ENCODE measurements at places on chromosomes 2 and 18.

GRCh38 chr18:62612289-62612645, 89.4 kb downstream of the ZCCHC2 start:
- no peak for DNase-seq

DNA sequence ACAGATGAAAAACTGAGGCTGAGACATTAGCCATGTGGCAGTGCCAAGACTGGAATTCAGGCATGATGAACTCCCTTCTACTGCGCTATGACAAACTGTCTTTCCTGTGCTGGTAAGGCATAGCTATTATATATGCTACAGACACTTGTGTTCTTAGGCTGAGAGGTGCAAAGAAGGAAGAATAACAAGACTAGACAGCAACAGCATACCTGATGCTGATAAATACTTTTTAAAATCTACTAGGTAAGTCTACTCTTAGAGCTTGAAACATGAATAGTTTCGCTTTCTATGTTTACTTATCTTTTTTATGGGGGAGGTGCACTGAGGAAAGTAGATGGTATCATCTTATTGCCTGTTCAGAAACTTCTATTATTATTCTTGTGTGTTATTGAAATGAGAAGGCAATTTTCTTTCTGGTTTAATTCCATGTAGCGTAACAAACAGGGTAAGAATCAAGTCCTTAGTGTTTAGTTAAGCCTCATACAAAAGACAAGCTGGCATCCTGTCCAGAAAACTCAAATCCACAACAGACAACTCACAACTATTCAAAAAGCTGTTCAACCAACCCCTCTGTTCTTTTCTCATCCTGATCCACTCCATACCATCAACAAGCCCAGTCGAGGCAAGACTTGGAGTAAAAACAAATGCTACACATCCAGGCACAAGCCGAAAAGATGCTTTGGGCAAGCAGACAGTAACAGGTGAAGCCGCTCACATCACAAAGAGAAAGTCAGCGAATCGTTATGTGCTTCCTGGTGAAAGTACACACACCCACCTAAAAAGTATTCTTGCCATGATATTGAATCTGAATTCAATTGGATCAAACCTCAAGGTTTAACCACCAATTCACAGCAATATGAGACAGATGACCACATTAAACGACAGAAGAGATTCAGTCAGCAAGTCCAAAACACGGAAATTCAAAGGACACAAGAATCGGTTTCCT, 1.5 kb downstream of the TTC32 start:
- no peak for DNase-seq

- DNase-seq: no peak
Measured at GRCh38 chr2:230781130-230781797, 68.6 kb downstream of the CAB39 start.

DNA sequence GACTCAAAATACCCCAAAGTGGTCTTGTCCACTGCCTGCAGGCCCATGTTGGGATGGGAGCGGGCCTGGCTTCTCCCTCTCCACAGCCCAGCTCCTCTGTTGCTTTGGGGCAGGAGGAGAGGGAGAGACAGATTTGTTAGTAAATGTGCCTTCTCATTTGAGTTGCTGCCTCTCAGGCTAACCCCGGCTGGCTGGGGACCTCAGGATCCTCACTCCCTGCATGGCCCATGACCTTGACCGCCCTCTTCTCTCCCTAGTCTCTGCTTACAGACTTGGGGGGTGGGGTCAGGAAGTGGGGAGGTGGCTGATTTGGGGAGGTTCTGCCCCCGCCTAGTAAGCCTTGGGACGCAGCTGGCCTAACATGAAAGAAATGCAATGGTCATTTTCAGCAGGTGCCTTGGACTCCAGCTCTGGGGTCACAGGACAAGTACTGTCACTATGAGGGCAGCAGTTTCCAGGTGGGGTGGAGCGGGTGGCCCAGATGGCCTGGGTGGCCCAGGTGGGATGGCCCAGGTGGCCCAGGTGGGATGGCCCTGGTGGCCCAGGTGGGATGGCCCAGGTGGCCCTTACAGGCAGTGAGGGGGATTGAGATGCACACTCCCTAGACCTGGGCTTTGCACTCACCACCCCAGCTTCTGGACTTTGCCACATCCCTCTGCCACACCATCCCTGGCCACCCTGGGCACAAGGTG, 24.1 kb downstream of the HJURP start:
- DNase-seq: no peak

DNA sequence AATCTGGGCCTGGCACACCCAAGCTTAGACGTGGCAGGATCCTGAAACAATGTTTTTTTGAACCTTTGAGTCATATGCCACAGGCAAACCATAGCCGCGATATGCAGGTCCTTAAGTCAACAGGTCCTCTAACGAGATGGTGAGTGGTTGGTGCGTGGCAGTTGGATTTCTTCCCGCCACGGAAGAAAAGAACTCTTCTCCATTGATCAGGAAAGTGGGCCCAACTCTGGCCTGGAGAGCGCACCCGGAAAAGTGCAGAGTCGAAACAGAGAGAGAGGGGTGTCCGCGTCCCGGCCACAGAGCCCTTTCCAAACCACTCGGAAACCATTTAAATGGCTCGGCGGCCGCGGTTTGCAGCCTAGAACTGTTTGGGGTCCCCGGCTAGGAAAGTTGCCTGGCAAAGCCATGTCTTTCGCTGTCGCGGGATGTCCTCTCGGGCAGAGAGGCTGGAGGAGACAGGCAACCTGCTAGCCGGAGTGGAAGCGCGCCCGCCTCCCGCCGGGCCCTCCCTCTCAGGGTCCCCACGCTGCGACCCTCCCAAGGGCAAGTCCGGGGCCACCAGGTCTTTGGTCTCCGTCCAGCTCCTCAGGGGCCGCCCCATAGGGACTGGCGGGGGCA, 777 bp downstream of the GALNT3 start:
- no peak for DNase-seq

DNA sequence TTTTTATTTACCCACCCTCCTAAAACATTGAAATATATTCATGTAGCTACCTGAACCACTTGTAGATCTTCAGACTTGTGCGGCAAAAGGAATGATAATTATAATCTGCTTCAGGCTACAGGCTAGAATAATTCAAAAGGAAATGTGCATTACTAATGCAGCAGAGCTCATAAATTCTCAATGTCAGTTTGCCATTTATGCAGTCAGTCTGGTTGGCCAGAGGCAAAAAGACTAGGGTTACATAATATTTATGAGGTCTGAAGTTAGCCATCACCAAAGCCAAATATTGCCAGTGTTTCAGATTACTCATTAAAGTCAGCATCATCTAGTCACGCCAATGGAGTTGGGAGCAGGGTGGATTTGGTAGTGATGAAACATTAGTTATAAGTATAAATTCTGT, 38.9 kb downstream of the METAP1D start:
- no peak for DNase-seq

DNA sequence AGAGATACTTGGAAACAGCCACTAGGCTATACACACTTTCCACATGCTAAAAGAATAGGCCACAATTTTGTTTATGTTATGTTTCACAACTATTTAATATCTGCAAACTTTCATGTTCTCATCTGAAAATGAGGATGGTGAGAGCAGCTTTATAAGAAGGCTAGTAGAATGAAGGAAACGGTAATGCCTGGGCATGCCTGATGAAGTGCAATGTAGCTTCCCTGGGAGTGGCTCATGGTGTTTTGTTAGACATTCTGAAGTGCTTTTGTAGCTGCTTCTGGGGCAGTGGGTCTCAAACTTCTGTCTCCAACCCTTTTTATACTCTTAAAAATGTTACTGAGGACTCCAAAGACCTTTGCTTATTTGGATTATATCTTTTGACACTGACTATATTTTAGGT, 193.3 kb upstream of the VWC2L start:
- no peak for DNase-seq

DNA sequence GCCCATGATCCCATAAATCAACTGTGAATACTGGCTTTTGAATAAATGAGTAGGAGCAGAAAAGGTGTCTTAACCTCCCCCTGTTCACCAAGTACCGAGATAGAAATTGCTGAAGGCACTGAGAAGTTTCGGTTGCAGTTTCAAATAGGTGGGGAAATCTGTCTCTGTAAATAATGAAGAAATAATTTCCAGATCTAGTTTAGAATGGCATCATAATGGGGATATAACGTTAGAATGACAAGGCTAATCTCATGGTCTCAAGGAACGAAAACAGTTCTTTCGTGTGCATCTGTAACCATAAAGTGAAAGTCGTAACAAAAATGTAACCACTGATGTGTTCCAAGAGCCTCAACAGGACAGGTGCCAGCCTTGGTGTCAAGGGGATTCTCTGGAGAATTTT, 49.9 kb upstream of the TMEM18 start:
- DNase-seq: no peak

- DNase-seq: no peak
Measured at GRCh38 chr2:65098741-65099140, 31.2 kb downstream of the RAB1A start.

- no peak for DNase-seq
Measured at GRCh38 chr18:8450013-8450412, 159.2 kb upstream of the RAB12 start.

DNA sequence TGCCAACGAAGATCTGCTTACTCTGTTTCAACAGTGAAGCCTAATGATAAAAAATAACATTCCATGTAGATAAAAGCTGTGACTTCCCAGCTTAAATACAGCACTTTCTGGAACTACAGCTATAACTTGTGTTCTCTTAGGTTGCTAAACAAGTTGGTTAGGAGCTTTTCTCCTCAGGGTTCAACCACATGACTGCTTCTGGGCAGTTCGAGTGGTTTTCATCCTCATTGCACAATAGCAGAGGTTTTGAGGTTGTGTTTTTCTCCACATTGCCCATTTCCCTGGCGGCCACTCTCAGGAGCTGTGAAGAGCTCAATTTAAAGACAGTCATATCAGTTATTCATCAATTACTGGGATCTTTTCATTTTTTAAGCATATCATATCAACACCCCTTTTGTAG, 102.2 kb upstream of the CYP1B1 start:
- no peak for DNase-seq

GRCh38 chr2:225274751-225275150, 124.8 kb upstream of the NYAP2 start:
- no peak for DNase-seq

DNA sequence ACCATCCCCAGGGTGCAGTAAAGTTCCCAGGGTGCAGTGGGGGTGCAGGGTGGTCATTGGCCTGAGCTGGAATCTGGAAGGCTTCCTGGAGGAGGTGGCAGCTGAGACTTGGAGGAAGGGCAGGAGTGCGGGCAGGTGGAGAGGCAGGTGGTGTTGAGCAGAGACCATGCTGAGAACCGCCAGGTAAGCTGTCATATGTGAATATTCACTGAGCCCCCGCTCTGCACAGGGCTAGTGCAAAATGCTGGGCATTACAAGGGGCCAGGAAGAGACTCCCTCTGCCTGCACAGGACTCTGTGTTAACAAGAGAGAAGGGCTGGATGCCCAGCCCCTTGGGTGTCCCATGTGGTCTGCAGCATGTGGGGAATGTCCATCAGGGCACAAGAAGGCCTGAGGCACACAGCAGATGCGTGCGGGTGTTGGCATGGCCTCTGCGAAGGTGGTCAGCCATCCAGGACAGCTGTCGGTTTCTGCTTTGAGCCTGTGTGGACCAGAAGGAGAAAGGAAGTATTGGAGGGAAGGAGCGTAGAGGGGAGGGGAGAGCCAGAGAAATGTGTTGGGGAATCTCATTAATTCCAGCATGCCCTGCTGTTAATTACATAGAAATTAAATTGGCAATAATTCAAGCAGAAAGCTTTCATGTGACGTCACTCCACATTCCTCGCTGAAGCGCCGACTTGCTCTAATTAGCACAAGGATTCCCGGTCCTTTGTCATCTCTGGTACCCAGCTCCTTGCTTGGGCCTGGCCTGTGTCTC, 62.8 kb upstream of the OTOS start:
- DNase-seq: no peak

DNA sequence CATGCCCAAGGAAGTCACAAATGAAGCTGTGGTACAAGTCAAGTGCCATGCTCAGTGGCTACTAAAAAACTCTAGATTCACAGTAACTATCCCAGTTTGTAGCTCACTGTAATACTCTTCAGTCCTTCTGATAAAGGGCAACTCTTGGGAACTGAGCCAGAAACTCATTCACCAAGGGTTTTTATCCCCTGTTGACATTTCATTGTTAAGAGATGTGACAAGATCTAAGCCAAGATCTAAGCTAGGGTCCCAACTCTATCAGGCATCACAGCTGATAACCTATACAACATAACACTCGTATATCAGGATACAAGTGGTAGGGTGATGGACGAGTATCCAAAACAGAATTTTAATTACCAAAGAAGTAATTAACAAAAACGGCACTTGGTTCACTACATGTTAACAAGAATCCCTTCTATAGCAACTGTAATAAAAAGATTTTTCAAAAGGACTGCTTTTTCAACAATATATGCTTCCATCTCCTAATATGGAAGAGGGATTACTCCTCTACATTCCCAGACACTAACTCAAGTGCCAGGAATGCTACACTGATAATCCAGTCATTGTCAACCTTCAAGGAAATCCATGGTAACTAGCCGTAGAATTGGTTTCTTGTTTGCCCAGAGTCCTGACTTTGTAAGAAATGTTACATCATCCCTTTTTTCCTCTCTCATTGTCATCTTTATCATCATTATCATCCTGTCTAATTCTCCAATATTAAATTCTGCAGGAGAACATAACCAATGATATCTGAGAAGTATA, 111.7 kb downstream of the CDH2 start:
- no peak for DNase-seq

DNA sequence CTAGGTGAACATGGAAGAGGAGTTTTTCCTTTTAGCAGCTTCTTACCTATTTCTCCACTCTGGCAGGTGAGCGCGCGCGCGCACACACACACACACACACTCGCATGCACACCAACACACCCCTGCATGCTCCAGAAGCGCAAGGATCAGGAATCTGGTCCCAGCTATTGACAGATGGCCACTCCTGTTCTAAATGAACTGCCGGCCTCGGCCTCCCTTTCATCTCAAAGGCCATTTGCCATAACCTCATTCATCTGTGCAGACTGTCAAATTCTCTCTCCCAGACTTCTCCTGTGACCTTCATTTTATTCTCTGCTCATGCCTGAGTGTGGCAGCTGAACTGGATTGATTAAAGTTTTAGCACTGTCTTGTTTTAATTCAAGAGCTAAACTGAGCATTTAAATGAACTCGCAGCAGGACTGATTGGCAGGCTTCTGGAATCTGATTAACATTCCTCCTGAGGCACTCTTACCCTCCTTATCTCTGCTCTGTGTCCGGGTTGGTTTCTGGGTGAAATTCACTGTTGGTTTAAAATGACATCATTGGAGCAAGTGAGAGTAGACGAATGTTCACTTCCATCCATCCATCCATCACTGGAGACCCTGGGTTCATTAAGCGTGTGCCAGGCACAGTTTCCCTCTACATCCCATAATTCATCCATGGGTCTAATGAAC, 58.8 kb downstream of the FECH start:
- no peak for DNase-seq

DNA sequence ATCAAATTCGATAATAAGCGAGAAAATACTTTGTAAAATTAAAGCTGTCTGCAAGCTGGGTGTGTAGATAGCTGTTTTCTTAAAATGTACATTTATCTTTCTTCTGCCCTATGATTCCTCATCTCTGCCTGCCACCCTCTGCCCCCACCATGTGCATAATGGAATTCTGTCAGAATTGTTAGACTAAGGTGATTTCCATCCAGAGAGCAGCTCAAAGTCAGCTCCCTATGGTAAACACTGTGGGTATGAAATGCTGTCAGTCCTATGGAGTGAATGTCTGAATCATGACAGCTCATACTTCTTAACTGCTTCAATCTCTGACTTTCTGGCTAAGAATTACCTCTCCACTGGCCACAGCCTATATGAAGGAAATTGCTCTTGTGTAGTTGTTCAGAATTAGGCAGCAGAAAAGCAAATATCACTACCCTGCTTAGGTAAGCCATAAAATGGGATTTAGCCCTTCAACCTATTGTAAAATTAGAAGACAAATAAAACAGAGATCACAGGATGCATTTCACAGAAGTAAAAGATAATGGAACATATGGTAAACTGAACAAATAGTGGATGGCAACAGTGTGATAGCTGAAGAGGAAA, 137.7 kb downstream of the CD8B2 start:
- DNase-seq: no peak

Data from esophagus squamous epithelium (tissue), 5 donors.